ENCODE measurements at places on chromosomes 12 and 14. TPM values are rescaled to one million over a fixed set of nuclear protein-coding genes. Genes with fewer than 3 reads are reported as not detected.

DNA sequence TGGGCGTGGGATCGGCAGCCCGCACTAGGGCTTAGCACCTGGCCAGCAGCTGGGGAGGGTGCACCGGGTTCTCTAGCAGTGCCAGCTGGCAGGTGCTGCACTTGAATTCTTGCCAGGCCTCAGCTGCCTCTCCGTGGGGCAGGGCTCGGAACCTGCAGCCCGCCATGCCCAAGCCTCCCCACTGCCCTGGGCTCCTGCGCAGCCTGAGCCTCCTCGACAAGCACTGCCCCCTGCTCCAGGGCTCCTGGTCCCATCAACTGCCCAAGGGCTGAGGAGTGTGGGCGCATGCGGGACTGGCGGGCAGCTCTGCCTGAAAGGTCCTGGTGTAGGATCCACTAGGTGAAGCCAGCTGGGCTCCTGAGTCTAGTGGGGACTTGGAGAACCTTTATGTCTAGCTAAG is 30.6 kb upstream of the SDR39U1 start:
- DNase-seq, result no peak

DNA sequence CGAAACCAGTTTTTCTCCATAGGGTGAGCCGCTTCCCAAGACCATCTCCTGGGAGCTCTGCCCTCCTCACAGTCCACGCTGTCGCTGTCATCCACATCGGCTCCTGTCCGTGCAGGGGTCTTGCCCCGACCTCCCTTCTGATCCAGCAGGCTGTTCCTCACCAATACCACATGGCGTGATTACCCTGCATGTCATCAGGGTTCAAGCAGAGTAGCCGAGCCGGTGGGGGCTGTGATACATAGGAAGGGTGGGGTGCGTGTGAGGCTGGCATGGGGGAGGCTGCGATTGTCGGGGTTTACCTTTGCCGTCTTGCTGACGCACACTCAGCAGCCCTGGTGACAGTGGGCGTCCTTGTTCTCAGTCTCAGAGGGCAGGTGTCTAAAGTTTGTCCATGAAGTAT is 17.0 kb downstream of the TEDC1 start:
- DNase-seq, result no peak

GRCh38 chr14:57981817-57982560 is 116.1 kb upstream of the SLC35F4 start:
- no peak for DNase-seq

DNA sequence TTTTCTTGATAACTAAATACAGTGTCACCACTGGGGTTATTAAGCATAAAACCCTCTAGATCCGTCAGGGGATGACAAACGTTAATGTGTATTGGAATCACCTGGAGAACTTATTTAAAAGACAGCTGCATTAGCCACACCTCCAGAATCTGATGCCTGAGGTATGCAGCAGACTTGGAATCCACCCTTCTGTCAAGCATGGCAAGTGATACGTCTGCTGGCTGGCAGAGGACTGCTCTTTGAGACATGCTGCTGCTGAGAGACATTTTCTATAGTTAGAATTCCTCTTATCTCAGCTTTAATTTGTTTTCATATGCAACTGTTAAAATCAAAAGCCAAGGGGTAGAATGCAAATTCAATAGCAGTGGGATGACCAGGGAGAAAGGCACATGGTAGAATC is 496.3 kb downstream of the NELL2 start:
- no peak for DNase-seq

The LRIG3 gene
- 33.9 TPM for polyA plus RNA-seq

The SERPINA4 gene
- polyA plus RNA-seq, result not detected

The KRT3 gene
- not detected for polyA plus RNA-seq

Data from BJ (cell line).